ENCODE measurements at places on chromosomes 7 and 10.

- peak; percentile 67 for DNase-seq
Measured at GRCh38 chr7:636396-636795, 90.1 kb upstream of the DNAAF5 start.

GRCh38 chr7:2105917-2106316 is 126.8 kb downstream of the MAD1L1 start:
- no peak for DNase-seq

DNA sequence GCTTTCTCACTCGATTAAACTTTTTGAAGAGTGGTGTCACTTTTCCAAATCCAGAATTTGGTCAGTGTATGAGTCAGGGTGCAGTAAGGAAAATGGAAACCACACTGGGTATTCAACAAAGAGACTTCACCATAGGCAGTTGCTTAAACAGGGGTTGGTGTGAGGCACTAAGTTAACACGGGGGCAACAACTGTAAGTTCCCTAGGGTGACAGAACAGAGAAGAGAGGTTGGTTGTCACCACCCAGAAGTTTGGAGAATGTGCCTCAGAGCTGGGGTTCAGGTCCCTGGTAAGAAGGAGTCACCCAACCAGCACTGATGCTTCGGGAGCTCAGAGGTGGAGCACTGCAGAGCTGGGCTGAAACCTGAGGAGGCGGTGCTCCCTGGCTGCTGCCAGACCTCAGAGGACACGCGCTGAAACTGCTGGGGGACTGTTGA is 170.4 kb downstream of the ARID5B start:
- no peak for DNase-seq

GRCh38 chr7:116899308-116899707 is 36.9 kb downstream of the CAPZA2 start:
- DNase-seq, result no peak

DNA sequence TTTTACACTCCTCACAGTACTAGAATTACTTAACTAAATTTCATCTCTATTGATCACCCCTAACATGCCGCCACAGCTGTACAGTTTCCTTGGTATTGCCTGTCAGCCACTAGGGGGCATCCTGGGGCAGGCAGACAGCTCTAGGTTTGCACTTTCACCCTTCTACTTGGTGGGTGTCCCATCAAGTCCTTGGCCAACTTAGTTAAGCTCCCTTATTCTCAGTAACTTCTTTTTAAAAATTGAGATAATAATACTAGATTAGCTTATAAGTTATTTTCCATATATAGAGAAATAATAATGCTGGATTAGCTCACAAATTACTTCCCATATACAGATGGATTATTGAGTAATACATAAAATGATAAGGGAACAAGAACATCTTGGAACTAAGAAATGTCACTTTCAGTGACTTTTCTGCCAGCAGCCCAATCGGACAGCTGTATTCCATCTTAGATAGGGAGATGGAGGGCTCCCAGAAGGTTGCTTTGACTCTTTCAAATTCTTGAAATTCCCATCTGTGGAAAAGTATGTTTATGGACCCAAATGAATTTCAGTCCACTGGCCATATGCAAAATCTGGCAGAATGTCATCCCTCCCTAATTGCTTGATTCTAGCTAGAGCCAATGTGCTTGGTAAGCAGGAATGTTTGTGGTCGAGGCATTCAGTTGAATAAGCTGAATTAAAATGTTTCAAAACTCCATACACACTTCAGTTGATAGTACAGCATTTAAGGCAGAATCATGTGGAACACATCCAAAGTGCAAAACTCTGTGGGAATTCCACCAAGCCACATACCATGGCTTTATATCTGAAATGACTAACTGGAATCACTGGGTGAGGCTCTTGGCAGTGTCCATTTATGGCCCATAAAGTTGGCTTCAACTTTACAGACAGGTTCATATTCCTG is 309.7 kb downstream of the CSTF2T start:
- DNase-seq, result peak; percentile 17

GRCh38 chr10:114631090-114631665 is 26.9 kb downstream of the ABLIM1 start:
- no peak for DNase-seq

DNA sequence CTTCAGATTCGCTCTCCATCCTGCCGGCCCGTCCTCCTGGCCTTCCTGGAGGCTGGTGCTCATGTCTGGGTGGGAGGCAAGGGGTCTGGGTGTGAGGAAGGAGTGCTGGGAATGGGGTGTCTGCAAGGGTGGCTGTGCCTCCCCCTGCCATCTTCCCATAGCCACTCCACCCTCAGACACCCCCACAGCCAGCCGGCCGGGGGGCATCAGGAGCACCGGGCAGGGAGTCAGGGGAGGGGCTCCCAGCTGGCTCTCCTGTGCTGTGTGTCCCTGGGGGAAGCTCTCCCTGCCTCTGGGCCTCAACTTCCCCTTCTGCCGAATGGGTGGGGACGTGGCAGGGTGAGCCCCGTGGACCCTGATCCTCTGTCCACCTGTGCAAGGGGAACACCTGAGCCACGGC is 18.6 kb downstream of the MICALL2 start:
- DNase-seq, result no peak

- DNase-seq, result no peak
Measured at GRCh38 chr10:96752375-96752774, 32.1 kb upstream of the PIK3AP1 start.

- no peak for DNase-seq
Measured at GRCh38 chr7:368651-369475, 78.9 kb downstream of the FOXL3 start.

GRCh38 chr7:40538281-40538680 is 403.5 kb downstream of the SUGCT start:
- no peak for DNase-seq

- no peak for DNase-seq
Measured at GRCh38 chr7:3836855-3837254, 535.8 kb downstream of the SDK1 start.

DNA sequence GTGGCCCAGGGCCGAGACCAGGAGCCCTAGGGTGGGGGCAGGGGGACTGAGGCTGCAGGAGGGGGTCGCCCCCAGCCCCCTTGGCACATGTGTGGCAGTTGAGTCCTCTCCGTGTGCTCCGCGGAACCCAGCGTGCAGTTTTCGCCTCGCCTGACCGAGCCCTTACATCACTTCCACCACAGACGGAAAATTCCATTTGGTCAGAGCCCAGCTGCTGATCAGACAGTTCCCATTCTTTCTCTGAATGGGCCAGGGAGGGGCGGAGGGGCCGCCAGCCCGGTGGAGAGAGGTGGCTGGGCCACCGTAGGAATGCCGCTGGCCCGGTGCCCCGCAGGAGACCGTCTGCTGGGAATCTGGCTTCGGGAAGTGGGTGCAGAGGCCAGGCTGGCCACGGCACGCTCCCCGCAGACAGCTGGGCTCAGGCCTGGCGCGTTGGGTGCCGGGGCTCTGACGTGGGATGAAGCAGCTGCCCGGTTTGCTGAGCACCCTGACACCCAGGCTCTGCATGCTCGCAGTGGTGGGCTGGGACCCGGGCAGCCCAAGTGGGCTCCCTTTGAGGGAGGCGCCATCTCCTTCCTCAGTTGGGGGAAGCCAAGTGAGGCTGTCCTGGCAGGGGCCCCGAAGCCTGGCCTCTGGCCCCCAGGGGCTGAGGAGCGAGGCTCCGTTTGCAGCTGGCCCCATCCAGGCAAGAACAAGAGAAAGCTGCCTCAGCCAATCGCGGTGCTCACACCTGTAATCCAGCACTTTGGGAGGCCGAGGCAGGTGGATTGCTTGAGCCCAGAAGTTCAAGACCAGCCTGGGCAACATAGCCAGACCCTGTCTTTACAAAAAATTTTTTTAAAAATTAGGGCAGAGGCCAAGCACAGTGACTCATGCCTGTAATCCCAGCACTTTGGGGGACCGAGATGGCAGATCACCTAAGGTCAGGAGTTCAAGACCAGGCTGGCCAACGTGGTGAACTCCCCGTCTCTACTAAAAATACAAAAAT is 9.9 kb downstream of the TTYH3 start:
- DNase-seq, result no peak

- DNase-seq, result peak; percentile 82
Measured at GRCh38 chr7:37342688-37343471, 105.8 kb downstream of the ELMO1 start.

DNA sequence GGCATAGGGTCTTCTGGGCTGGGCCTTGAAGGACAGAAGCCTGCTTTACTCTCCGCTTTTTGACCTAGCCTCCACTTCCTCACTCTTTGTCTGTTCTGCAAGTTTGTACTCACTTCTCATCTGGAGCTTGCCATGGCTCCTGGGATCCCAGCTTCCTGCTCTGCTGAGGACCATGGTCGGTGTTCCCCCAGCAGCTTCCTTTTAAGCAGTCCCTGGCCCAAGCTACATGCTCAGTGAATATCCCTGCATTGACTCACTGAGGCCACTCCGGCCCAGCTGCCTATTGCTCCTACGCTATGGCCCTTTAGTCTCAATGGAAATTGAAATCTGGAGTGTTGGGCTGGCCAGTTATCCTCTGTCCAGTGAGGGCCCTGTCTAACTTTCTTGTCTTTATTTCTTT is 427.7 kb downstream of the RPS24 start:
- DNase-seq, result no peak

DNA sequence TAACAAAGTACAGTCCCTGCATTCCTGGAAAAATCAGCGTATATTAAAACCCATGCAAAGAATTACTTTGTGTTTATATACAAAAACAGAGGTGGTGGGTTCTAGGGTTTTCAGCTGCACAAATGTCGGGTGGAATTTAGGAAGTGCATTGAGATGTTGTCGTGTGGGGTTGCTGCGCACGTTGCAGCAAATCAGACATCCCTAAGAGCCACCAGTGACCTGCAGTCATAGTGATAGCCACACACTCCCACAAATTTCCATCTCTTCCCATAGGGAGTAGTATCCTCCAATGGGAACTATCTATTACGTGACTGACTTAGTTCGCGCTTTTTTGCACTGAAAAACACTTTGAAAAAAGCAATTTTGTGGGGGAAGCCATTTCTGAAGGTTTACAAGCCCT is 375.2 kb upstream of the GALNT17 start:
- DNase-seq, result no peak

DNA sequence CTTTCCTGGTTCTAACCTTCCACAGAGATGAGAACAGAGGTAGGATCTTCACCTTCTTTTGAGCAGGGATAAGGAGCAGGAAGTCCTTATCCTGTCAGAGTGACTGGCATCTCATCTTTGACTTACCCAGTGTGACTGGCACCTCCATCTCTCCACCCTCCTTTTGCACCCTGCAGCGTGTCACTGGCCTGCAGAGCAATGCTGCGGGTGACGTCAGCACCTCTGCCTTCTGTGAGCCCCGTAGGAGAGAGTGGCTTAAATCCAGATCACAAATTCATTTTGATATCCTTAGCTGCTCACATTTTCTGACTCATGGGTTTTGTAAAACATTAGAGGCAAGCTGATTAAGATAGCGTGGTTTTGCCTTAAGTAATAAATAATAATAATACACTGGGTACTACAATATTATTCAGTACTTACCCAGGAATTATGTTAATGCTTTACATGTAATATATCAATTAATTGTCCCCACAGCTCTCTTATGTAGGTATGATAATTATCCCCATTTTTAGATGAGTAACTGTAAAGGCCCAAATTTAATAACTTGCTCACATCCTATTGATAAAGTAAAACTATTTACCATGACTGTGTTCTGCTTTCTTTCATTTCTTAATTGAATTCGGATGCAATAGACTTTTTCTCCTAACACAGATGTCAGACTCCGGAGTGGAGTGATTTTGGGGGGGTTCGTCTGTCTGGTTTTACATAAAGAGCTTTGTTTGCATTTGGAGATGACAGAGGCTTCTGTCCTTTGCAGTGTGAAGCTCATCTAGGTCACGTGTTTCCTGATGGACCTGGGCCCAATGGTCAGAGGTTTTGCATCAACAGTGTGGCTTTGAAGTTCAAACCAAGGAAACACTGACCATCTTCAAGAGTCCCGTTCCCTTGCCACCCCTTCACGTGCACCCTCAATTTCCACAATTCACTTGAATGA is 24.9 kb downstream of the MSRB2 start:
- DNase-seq, result no peak

- DNase-seq, result no peak
Measured at GRCh38 chr10:118745056-118745455, 9.7 kb downstream of the CACUL1 start.

GRCh38 chr10:7457478-7458316 is 46.9 kb upstream of the SFMBT2 start:
- DNase-seq, result no peak

DNA sequence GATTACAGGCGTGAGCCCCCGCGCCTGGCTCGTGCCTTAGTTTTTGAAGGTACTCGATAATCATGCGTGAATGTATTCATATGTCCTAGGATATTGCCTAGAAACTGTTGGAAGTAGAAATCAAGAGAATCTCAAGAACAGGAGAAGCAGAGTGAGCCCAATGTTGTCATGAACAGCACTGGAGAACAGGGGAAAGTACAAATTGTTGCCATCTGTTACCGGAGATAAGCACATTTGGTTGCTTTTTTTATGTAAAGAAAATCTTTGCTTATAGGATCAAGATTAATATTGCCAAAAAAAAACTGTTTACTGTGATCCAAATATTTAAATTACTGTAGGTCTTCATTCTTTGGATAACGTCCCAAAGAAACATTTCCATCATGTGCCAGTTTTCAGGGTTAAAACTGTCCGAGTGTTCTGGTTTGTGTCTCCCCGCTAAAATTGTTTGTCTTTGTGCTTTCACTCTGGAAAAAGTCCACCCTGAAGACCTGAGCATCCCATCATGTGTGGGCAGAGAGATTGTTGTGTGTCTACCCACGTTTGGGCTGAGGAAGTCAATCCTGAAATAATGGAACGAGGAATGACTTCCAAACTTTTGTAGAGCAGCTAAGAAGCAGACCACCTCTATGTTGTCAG is 95.7 kb upstream of the CELF2 start:
- no peak for DNase-seq
